CD4-positive, alpha-beta T cell (primary cell): ENCODE measurements at places on chromosomes 13 and 19. TPM values are rescaled to one million over a fixed set of nuclear protein-coding genes. Genes with fewer than 3 reads are reported as not detected.

- DNase-seq, result no peak
Measured at GRCh38 chr19:58392945-58393724, 2.3 kb upstream of the RNF225 start.

GRCh38 chr13:112434937-112435523 is 58.9 kb downstream of the SPACA7 start:
- DNase-seq, result no peak

DNA sequence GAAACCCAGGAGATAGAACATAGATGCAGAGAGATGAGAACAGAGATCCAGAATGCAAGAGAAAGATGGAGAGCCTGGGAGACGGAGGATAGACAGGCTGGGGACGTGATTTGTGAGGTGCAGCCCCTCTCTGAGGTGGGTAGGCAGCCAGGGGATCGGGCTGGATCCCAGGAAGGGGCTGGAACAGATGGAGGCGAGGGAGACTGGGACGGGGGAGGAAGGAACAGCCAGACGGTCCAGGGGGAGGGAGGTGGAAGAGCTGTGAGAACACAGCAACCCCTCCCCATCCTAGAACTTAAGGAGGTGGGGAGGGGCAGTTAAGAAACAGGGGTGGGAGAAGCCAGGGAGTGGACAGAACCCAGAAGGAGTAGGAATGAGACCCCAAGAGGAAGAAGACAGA is 3.1 kb downstream of the SLC17A7 start:
- DNase-seq, result no peak

DNA sequence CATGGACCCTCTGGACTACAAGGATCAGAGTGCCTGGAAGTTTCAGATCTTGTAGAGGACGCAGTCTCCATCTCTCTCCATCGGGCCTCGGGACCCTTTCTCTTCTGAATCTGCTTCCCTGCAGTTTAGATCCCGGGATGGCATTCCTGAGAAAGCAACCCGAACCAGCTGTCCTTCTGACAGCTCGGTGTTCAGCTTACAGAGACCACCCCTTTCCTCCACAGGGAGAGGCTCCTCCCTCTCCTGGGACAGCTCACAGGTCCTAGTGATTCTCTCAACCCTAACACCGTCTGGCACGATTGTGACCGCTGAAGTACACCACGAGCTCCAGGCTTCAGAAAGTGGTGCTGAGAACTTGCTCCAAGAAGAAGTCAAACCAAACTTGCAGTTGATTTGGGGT is 18.2 kb downstream of the CRX start:
- no peak for DNase-seq

DNA sequence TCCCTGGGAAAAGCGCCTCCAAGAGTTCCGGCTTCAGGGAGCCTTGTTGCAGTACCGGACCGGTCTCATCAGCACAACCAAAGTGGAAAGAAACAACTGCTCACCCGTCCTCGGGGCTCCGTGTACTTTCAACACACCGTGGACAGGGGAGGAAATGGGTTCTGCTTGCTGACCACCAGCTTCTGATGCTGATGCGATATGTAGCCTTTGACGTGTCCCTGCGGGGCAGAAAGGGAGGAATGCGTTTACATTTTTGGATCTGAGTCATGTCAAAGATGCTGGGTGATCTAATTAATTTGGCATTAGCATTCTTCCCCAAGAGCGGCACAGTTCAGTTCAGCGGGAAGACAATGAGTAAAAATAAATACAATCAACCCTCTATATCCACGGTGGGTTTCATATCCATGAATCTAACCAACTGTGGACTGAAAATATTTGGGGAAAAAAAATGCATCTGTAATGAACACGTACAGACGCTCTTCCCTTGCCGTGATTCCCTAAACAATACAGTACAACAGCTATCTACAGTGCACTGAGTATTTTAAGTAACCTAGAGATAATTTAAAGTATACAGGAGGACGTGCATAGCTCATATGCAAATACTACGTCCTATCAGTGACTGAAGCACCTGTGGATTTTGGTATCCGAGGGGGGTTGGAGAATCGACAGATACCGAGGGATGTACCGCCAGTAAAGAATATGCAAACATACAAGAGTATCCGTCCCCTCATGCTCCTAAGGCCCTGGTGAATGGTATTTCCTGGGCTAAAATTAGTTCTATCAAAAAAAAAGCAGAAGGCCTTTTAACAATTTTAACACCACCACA is 19.8 kb downstream of the PROZ start:
- no peak for DNase-seq

DNA sequence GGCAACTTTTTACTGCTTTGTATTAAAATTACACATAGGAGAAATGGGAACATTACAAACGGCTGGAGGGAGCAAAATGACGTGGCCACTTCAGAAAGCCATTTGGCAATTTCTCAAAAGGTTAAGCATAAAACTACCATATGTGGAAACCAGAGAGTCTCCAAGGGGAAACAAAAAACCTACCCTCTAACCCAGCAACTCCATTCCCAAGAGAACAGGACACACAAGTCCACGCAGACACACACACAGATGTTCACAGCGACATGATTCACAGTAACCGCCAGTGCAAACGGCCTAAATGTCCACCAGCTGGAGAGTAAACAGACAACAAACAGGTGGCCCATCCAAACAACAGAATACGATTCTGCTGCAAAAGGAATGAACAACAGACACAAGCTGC is 37.2 kb downstream of the STK24 start:
- no peak for DNase-seq

- DNase-seq, result no peak
Measured at GRCh38 chr19:46728208-46728607, 11.3 kb upstream of the PRKD2 start.

- DNase-seq, result no peak
Measured at GRCh38 chr19:28530406-28531035, 682.4 kb downstream of the UQCRFS1 start.

- no peak for DNase-seq
Measured at GRCh38 chr13:66353664-66354063, 876.5 kb downstream of the PCDH9 start.

DNA sequence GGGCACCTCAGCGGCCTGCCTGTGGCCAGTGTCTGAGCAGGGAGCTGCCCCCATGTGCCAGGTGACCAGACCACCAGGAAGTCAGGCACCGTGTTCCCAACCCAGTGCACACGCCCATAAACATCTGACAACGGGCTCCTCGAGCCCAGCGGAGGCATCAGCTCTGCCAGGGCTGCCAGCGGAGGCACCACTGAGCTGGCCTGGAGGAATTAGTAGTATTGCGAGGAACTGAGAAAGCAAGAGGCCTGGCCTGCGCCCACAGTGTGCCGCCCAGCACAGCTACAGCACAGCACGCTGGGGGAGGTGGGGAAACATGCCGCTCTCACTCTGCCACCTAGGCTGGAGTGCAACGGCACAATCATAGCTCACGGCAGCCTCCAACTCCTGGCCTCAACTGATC is 44.6 kb downstream of the ANKRD27 start:
- DNase-seq, result no peak

ZNF135 gene
- total RNA-seq, result 1.4 TPM

GIPR gene
- total RNA-seq, result 3.0 TPM

ZNF737 gene
- total RNA-seq, result 11.7 TPM

CADM4 gene
- 0.28 TPM for total RNA-seq

ZNF443 gene
- total RNA-seq, result 1.8 TPM

ZNF470 gene
- total RNA-seq, result 0.85 TPM

LIM2 gene
- not detected for total RNA-seq

TMEM150B gene
- total RNA-seq, result not detected

PSG2 gene
- not detected for total RNA-seq
